Fibroblast of skin of scalp (primary cell): ENCODE measurements at places on chromosomes 12 and 14.

GRCh38 chr12:6321905-6322304 lies 11.4 kb downstream of the PLEKHG6 start:
- DNase-seq: no peak

DNA sequence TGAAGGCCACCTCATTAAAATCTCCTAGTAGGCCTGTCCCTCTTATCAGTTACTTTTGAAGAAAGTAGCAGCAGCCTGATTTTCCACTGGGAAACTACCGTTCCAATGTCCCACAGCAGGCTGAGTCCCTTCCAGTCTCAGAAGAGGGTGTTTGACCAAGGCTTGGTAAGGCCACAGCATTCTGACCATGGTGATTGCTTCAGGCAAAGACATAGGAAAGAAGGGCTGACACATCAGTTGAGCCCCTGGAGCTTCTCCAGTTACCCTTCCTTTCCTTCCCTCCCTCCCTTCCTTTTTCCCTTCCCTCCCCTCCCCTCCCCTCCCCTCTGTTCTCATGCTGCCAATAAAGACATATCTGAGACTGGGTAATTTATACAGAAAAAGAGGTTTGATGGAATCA lies 234.3 kb upstream of the NOS1 start:
- DNase-seq: no peak

- no peak for DNase-seq
These were observed 57.4 kb downstream of the APOBEC1 start for GRCh38 chr12:7608184-7608911.

DNA sequence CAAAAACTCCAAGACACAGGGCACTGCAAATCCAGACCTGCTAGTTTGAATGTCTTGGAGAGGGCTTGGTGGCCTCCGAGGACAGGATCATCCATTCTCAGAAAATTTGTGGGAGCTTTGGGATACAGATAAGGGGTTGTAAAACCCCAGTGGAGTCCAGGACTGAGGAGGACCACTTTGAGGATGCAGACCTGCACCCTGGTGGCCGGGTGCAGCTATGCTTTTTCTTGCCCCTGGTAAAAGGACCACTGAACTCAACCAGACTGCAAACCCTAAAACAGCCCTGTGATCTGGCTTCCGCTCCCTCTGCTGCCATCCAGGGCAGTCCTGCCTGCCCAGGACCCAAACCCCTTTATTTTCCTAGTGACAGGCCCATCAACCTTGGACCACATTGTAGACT lies 169.5 kb upstream of the DAAM1 start:
- DNase-seq: no peak

- no peak for DNase-seq
These were observed 82.9 kb upstream of the MAP1LC3B2 start for GRCh38 chr12:116476227-116476822.

DNA sequence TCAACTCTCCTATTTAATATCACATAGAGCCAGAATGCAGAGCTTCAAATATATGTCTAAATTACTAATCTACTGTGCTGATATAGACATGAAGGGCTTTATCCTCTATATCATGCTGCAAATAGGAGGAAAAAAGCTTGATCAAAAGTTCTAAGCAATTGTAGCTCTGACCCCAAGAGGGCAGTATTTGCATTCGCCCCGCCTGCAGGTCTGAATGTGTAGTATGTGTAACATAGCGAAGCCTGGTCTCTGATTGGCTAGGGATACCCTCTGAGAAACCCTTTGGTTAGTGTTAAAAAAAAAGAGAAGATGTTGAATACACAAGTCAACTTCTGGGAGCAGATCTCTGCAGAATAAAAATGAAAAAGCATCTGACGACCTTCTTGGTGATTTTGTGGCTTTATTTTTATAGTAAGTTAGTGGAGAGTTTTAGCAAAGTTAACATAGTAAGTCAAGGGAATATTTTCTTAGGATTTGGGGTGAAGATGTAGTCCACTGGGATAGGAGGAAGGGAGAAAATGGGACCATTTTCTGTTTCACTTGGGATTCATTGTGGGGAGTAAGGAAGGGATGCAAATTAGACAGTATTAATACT lies 151.6 kb upstream of the OR4E1 start:
- DNase-seq: no peak

GRCh38 chr14:72763892-72764291 lies 130.0 kb downstream of the DPF3 start:
- no peak for DNase-seq

DNA sequence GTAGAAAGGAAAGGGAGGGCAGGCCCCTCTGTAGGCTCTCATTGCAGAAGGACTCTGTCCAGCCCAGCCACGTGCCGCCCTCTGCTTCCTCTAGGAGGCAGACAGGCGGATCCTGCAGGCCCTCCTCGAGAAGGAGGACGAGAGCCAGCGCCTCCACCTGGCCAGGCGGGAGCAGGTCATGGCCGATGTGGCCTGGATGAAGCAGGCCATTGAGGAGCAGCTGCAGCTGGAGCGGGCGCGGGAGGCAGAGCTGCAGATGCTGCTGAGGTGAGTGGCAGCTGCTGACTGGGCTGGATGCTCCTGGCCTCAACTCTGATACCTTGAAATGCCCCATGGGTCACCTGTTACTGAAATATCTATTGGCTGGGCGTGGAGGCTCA lies 10.9 kb downstream of the TCHP start:
- peak; percentile 14 for DNase-seq

DNA sequence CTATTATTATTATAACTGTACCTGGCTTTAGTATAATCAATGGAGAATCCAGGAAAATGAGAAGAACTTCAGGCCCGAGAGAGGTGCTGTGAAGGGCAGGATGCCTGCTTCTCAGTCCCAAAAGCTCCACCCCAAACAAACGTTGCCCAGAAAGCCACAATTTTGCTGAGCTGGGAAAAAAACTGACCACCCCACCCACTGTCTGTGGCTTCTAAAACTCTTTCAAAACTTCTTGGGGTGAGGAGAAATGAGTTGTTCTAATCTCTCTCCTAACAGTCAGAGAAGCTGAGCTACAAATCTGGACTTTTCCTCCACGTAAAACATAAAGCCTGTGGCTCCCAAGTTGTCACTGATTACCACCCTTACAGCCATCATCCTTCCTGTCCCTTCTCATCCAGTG lies 13.4 kb downstream of the VDR start:
- DNase-seq: no peak

DNA sequence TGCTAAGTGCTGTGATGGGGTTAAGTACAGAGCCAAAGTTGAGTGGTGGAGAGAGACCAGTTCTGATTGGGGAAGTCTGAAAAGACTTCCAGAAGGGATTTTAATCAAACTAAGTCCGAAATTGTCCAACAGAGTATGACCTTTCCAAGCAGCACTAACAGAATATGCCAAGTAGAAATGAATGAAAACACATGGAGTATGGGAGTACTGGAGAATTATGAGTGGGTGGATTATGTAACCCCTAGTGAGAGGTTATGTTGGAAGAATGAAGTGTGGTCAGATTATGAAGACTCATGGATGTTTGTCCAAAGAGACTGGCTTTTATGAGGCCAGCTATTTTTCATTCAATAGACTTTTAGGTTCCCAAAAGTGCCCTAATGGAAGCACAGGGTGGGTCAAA lies 94.0 kb upstream of the PLEKHA5 start:
- DNase-seq: no peak

GRCh38 chr14:50366589-50366988 lies 30.1 kb downstream of the CDKL1 start:
- DNase-seq: no peak

GRCh38 chr14:92447416-92448197 lies 66.0 kb upstream of the RIN3 start:
- no peak for DNase-seq

GRCh38 chr14:84819528-84819927 lies 710.4 kb upstream of the FLRT2 start:
- peak; percentile 54 for DNase-seq

- DNase-seq: peak; percentile 29
These were observed 11.2 kb downstream of the TTC8 start for GRCh38 chr14:88835661-88836060.

GRCh38 chr12:112322441-112322840 lies 59.8 kb downstream of the HECTD4 start:
- DNase-seq: no peak
